ENCODE measurements at places on chromosomes 3 and 15. TPM values are rescaled to one million over a fixed set of nuclear protein-coding genes. Genes with fewer than 3 reads are reported as not detected.

The GPR176 gene
- 44.3 TPM for total RNA-seq

- no peak for DNase-seq
Observed at GRCh38 chr3:105747060-105747541, 121.7 kb downstream of the CBLB start.

DNA sequence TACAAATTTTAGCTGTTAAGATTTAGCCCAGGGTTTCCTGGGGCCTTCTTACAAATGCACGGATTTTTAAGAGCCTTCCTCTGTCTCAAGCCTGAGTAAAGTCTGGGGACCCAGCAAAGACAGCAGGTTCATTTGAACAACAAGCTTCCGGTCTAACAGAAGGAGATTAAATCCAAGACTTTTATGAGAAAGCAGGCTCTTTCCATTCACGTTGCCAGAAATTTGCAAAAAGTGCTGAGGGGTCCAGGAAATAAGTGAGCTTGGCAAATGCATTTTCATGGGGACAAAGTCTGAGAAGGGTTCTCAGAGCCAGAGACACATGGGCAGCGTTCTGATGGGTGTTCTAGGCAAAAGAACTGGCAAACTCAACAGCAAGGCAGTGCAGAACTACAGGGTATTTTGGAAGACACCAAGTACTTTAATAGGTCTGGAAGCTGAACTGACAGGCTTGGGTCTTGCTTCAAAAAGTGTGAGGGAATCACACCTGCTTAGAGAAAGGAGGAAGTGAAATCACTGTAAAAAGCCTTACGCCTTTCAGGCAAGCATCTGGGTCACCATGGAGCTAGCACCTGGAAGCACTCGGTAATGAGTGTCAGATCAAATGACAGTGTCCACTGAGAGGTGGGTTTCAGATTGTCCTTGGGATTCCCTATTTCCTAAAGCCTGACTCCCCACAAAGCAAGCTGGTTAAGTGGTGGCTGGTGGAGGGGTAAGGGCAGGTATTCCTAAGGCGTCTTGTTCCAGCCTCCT, 115.8 kb upstream of the ARHGEF3 start:
- no peak for DNase-seq

- no peak for DNase-seq
Observed at GRCh38 chr15:49466119-49466518, 43.1 kb downstream of the FGF7 start.

The LPP gene
- total RNA-seq: 11.7 TPM

- peak; percentile 49 for DNase-seq
Observed at GRCh38 chr3:71582612-71583565, 639 bp downstream of the FOXP1 start.

DNA sequence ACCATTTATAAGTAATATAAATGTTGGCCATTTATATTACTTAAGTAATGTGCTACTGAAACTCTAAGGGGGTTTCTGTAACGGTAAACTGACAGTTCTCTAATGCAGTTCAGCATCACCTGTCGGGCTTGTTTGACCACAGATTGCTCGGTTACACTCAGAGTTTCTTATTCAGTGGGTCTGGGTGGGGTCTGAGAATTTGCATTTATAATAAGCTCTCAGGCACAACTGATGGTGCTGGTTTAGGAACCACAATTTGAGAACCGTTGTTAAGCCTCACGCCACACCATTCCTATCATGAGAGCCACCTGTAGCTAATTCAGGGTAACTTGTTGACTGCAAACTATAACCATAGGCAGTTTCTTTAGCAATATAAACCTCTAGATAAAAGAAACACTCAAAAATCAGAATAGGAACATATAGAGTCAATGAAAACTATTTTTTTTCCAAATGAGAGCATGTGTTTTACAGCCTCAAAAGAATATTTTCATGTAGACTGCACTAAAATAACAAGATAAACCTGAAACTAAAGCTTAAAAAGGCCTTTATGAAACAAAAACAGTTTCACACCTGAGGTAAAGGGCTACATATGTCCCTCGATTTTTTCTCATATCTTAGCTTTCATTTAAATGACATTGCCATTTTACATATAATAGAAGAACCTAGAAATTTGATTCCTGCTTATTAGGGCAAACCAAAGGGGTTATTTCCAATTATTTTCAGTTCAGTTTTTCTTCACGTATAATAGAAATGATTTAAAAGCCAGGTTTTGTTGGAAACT, 604.8 kb downstream of the UNC13C start:
- DNase-seq: no peak

DNA sequence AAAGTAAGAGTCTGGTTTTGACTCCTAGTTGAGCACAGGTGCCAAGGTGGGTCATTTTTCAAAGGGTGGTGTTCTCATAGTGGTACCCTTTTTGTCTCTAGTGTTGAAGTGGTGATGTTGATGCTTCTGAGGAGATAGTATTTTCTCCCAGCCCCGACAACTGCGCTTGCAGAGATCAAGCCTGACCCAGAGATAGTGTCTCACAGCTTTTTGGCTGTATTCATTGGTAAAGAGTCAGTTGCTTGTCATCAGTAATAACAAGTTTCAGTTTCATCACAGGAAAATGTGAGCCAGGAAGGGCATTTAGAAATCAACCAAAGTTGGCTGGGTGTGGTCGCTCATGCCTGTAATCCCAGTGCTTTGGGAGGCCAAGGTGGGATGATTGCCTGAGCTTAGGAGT, 139.3 kb downstream of the NFKBIZ start:
- no peak for DNase-seq

GRCh38 chr15:32901192-32901591, 183.4 kb downstream of the GREM1 start:
- no peak for DNase-seq

The CALML4 gene
- 2.2 TPM for total RNA-seq

DNA sequence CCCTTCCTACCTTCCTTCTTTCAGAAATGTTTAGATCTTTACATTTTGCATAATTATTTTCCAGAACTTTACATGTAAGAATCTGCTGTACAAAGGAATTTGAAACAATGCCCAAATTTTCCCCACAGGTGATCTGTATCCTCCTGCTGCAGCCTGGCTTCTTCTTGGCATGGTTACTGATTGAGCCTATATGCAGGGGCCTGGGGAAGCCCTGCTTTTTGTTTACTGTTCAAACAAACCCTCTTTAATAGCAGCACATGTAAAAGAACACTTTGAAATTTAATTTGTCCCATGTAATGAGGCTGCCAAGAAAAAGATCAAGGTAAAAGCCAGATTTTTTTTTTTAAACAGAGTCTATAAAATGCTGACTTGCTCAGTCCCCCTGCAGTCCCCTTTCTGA, 432.2 kb downstream of the TUSC7 start:
- no peak for DNase-seq

The CAV3 gene
- not detected for total RNA-seq

- no peak for DNase-seq
Observed at GRCh38 chr3:44227632-44228031, 14.1 kb upstream of the TOPAZ1 start.

The CHRNA3 gene
- total RNA-seq: 0.31 TPM

GRCh38 chr15:34753236-34753894, 1.4 kb downstream of the GJD2 start:
- no peak for DNase-seq

GRCh38 chr3:1609416-1609815, 489.2 kb upstream of the CNTN4 start:
- no peak for DNase-seq

Data from occipital lobe (tissue), 3 donors.